Ecto neural progenitor cell (in vitro differentiated cells): ENCODE measurements at places on chromosomes 3 and 15.

- DNase-seq, result no peak
Measured at GRCh38 chr15:61151791-61152190, 77.3 kb downstream of the RORA start.

- DNase-seq, result no peak
Measured at GRCh38 chr15:28892789-28893610, 7.2 kb downstream of the APBA2 start.

DNA sequence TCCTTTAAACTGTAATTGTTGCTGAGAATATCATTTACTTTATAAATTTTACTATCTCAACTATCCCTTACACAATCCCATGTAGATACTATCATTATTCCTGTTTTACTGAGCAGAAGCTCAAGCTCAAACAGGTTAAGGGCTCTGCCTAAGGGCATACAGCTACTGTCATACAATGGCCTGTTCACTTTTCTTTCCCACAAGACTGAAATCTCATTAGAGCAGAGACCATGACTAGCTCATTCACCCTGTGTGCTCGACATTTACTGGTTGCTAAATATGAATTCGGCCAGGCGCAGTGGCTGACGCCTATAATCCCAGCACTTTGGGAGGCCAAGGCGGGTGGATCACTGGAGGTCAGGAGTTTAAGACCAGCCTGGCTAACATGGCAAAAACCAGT lies 1.6 kb upstream of the MESP2 start:
- DNase-seq, result no peak

DNA sequence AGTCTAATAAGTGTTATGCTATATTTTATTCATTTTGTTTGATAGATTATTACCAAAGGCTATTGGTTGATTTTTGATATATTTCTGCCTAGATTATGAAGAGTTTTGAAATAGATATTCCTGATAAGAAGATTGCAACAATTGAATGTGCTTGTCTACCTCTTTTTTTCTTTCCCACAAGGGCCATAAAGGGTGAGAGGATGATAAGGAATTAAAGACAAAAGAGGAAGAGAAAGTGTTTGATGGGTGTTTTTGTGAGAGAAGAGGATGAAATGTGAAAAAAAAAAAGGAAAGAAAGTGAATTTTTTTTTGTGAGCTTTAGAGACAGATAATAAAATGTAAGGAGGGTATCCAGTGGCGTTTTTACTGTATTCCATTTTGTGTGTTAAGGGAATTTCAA lies 244.4 kb downstream of the CHST2 start:
- no peak for DNase-seq

DNA sequence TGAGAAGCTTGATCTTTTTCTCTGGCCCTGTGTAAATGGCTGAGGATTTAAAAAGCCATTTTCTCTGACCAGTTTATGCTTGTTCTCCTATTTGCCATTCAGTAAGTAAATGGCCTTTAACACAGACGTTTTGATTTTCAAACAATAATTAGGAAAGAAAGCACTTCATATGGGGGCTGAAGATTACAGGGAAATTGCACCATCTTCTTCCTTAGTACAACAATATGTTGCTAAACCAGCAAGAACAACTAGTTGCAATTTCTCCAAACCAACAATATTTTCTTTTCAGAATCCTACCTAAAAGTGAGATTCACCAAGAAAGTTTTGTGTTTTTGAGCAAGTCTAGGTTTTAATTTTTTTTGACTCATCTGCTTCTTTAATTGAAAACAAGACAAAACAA lies 80.5 kb upstream of the CCNL1 start:
- no peak for DNase-seq

DNA sequence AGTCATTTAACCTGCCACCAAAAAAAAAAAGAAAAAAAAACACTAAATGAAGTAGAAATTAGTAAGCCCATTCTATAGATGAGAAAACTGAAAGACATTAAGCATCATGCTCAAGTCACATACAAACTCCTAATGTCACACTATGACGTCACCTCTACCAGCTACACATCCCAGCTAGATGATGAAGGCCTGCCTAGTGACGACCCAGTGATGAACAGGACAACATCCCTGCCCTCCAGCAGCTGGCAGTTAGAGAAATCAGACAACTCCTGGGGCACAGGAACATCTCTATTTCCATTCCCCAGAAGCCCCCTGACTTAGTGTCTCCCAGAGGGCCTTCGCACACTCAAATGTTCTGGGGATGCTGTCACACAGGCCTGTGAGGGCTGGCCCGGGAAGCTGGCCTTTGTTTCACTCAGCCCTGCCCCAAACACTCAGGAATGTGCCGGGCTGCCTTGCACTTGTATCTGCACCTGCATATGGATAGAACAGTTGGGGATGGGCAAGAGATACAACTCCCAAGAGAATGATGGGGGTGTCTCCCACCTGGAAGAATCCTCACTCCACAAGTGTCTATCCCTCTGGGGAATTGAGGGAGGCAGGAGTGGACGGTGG lies 7.0 kb upstream of the HAPLN3 start:
- DNase-seq, result no peak

GRCh38 chr3:154304936-154305335 lies 19.4 kb downstream of the DHX36 start:
- DNase-seq, result no peak

DNA sequence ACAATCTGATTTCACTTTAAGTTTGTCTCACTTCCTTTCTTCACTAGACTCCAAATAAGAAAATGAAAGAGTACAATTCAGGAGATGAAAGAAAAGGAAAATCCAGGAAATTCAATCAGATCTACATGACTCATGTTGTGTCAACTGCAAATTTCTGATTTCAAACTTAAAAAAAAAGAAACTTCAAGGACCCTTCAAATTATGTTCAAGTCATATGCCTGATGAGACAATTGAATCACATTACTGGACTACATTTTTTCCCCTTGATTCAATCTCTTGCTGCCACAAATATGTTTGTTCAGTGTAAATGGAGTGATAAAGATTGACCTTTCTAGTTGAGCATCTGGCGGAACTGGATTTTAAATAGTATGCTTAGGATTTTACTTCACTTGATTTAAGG lies 37.4 kb downstream of the FRMD5 start:
- no peak for DNase-seq

GRCh38 chr15:40118473-40118872 lies 9.8 kb upstream of the BMF start:
- no peak for DNase-seq

DNA sequence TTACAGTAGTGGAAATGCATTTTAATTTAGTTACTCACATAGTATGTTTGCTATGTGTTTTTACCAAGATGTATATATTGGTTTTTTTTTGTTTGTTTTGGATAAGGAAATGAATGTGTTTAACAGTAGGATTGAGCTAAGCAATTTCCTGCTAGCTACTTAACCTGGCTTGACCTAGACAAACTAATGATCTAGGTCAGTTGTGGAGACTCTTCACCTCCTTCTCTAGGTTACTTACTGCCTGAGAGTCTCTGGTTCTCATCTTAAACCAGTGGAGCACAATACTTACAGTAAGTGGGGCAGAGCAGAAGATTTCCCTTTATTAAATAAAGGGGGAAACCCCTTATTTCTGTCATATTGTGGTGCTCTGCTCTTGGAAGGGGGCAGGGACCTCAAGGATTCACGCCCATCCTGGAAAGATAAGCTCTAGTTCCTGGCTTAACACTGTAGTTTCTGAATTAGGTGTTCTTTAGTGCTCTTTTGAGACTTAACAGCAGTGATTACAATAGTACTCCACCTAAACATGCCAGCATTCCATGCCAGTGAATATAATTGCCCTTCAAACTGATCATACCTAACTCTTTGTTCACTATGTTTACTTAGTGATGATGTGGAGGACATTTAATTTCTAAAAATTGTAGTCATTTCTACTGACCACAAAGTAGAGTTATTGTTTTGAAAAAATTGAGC lies 79.9 kb downstream of the UBP1 start:
- DNase-seq, result no peak

DNA sequence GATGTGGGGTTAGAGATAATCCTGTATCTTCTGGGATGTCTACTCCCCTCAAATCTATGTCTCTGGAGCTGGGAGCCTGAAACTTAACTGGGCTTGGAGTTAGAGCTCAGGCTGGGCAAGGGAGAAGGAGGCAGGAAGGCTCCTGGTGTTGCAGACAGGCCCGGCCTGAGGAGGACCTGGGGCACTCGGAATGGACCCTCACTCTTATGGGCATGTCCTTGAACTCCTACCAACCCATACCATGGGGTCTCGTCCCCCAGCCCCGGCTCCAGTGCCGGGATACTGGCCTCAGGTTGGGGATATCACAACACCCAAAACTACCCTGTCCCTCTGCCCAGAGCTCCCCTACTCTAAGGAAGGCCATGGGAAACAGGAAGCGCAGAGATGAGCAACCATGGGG lies 45.2 kb downstream of the SCN5A start:
- DNase-seq, result no peak

DNA sequence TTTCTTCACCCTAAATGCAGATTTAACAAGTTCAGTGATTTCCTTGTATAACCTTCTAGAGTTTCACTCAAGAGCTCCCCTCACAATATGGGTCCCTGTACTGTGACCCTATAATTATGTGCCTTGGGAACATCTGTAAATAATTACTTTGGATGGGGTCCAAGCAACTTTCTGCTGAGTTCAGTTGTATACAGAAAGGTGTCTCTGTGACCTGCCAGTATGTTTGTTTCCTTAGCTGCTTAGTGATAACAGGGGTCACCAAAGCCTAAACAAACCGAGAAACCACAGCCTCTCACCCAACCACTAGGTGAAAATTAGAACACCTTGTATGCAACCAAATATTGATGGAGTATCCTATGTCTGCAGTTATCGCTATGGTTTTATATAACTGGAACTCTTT lies 29.8 kb upstream of the SLC25A36 start:
- DNase-seq, result no peak

DNA sequence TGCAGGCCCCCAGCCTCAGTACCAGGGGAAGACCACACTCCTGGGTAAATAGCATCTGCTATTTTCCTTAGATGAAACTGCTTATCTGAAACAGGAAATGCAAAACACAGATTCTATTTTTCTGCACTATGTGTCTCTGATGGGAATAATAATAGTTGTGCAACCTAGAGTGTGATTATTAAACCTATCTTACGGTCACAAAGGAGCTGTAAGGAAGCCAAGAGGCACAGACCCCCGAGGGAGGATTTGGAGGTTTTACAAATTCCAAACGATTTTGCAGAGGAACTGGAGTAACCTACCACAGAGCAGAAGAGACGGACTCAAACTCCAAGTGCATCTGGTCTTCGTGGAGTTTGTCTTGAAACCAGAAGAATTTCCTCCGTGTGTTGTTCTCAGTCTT lies 14.1 kb upstream of the APOD start:
- DNase-seq, result no peak

GRCh38 chr3:176514297-176514696 lies 683.0 kb downstream of the TBL1XR1 start:
- peak; percentile 53 for DNase-seq

- DNase-seq, result no peak
Measured at GRCh38 chr3:45021524-45022297, 4.4 kb upstream of the CLEC3B start.

- DNase-seq, result no peak
Measured at GRCh38 chr3:152071924-152072323, 196.8 kb upstream of the MBNL1 start.

DNA sequence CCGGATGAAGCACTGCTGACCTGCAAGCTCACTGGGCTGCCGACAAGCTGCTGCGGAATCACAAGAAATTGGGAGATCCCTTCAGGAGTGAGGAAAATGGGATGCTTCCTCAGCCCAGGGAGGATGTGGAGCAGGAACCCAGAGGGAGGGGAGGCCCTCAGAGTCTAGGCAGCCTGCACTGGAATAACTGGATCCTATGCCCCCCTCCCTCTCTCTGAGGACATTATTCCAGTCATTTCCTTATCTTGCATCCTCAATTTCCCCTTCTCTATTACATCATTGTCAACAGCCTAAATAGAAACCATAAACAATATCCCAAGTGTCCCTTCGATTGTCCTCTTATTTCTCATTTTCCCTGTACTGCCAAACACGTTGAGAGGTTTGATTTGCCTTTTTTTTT lies 169.0 kb downstream of the OPA1 start:
- no peak for DNase-seq

GRCh38 chr3:183912895-183913579 lies 28.4 kb upstream of the PARL start:
- no peak for DNase-seq

DNA sequence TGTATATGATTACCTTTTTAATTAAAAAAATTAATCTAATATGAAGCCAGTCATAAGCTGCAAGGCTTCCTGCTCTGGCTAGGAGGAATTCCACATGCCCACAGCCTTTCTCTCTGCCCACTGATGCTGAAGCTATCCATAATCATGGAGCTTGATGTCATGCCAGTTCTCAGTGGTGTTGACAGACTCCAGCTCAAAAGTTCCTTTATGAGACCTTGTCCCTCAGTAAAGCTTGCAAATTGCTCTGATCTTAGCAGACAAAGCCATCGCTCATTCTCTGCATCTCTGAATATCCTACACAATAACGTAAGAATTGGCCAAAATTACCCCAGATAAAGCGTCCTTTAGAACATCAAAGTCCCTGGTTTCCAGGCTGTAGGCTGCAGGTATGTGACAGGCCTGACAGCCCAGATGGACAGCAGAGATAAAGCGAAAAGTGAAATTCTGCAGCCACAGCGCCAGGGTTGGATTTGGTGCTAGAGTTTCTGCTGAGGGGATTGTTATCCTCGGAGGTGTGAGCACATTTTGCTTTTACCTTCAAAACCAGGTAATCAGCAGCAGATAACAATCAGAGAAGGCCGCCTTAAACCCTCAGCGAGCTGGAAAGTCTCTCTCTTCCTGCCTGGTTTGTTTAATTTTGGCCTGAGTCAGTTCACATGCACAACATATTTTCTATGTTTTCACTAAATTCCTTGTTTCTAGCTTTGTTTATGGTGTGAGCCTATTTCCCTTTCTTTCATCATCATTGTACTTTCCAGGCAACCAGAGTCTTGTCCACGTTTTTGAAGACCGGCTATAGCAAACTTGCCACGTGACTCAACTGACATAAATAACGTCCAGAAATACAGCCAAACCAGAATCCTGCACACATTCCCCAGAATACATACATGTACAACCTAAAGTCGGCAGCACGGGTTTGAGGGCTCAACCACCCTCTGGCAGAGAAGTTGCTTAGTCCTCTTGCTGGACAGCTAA lies 36.6 kb upstream of the ALDH1A3 start:
- no peak for DNase-seq

- DNase-seq, result no peak
Measured at GRCh38 chr15:30827625-30828303, 76.0 kb upstream of the FAN1 start.

DNA sequence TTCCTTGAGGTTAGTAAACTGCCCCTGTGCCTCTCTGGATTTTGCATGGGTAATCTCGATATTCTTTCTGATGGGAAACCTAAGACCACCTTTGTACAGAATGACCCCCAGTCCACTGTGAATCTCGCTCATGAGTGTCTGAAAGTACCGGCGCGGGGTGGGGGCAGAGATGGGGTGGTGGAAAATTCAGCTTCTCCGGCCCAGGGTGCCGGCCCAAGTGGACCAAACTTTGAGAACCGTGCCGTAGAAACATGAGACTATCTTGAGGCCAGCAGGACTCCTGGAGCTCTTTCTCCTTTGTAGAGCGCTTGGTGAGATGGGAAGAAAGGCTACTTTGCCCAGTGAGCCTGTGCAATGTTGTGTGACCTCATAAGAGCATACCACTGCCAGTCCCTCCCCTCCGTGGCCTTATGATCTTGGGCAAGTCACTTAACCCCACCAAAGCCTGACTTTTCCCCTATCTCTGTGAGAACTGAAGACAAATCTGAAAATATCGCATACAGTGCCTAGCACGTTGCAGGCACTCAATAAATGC lies 40.4 kb upstream of the VEPH1 start:
- no peak for DNase-seq
